CD4-positive, alpha-beta T cell treated with Interleukin-10 for 1 hour (primary cell): ENCODE measurements at places on chromosomes 12 and 14.

DNA sequence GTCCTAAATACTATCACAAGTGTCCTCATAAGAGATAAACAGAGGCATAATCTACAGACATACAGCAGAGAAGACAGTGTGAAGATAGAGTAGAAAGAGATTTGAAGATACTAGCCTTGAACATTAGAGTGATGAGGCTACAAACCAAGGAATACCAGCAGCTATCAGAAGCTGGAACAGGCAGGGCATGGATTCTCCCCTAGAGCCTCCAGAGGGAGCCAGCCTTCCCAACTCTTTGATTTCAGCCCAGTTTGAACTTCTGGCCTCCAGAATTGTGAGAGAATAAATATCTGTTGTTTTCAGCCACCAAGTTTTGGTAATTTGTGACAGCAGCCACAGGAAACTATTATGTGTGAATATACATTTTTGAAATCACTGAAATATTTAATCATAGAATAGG, 47.2 kb downstream of the CCDC91 start:
- DNase-seq, result no peak

DNA sequence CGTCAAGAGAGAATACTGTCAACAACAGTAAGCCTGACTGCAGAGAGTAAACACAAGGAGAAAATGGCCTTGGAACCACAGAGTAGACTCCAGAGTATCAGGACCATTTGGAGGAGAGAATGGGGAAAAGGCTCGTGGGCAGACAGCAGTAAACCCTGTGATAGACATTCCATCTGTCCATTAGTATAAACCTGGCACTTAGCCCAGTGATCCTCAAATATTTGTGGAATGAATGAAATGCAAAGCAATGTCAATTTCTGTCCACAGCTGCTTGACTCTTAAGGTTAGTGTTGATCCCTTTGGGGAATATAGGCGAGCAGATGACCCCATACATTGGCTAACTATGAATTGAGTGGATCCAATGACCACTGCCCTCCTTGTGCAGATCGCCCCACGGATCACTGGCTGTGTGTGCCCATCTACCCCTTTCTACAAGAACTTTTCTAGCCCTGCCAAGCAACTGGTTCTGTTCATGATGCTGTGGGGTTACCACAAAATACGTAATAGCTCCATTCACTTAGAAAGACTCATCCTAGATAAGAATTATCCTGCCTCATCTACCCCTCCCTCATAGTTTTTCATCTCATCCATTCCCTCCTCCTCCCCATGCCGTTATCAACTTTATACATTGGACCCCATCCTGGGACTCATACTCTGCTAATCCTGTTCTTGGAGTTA, 846.8 kb downstream of the NRXN3 start:
- DNase-seq, result no peak

- DNase-seq, result no peak
Measured at GRCh38 chr12:48037267-48037915, 33.1 kb upstream of the COL2A1 start.

DNA sequence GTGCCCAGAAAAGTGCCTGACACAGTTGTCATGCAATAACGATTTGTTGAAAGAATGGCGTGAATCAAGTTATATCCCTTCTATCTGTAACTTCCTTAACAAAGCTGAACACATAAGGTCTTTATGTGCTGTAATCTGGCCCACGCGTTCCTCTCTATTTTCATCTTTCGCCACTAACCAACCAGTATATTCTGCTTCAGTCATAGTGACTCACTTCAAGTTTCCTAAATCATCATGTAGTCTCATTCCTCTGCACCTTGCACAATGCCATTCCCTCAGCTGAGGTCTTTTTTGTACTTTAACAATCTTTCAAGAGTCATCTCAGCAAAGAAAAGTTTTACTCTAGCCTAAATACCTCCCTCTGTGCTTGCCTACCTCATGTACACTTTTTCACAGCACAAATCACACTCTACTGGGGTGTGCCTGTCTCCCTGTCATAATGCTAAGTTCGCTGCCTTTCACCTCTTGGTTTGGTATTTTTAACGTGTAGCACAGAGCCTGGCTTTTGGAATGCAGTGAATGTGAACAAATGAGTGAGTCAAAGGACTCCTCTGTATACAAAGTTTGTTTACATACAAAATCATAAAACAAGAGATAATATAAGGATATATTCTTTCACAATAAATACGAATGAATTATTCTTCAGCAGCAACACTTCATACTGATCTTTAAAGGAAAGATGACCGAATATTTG, 2.9 kb upstream of the CMAS start:
- no peak for DNase-seq

GRCh38 chr12:93962336-93962735, 186.0 kb upstream of the PLXNC1 start:
- no peak for DNase-seq

- no peak for DNase-seq
Measured at GRCh38 chr14:25056688-25057078, 6.7 kb upstream of the STXBP6 start.

- DNase-seq, result no peak
Measured at GRCh38 chr14:31090883-31091764, 64.9 kb upstream of the STRN3 start.

- DNase-seq, result no peak
Measured at GRCh38 chr12:93197067-93197593, 180.6 kb upstream of the NUDT4 start.

DNA sequence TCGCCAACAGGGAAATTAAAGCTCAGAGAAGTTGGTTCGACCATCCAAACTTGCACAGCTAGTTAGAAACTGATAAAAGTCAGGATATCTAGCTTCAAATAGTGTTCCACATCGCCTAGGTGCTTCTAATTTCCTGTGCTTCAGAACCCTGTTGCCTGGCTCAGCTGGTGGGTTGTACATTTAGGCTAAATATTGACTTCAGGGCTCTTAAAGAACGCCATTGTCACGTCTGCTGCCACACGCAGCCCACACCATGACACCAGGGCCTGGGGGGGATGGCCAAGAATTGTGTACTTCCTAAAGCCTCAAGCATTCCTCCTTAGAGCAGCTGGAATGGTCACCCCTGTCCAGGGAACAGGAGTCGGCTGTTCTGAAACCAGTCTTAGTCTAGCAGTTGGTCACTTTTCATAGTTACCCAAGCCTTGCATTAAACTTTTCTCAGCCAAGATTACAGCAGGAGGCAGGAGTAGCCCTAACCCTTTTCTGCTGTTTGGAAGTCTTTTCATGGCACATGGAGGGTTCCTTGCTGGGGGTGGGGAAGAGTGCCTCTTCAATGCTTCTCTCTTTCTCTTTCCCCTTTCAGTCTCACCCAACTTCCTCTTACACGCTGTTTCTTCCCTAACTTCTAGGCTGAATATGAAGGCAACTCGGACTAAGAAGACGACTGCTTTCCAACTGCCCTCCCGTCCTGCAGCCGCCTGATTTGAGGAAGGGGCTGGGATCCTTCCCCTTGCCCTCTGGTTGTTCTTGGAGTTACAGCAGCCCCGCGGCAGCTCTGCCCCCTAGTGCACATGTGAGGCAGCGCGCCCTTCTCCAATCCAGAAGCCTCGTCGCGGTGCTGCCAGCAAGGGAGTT, 17.1 kb downstream of the FOS start:
- peak; percentile 86 for DNase-seq

DNA sequence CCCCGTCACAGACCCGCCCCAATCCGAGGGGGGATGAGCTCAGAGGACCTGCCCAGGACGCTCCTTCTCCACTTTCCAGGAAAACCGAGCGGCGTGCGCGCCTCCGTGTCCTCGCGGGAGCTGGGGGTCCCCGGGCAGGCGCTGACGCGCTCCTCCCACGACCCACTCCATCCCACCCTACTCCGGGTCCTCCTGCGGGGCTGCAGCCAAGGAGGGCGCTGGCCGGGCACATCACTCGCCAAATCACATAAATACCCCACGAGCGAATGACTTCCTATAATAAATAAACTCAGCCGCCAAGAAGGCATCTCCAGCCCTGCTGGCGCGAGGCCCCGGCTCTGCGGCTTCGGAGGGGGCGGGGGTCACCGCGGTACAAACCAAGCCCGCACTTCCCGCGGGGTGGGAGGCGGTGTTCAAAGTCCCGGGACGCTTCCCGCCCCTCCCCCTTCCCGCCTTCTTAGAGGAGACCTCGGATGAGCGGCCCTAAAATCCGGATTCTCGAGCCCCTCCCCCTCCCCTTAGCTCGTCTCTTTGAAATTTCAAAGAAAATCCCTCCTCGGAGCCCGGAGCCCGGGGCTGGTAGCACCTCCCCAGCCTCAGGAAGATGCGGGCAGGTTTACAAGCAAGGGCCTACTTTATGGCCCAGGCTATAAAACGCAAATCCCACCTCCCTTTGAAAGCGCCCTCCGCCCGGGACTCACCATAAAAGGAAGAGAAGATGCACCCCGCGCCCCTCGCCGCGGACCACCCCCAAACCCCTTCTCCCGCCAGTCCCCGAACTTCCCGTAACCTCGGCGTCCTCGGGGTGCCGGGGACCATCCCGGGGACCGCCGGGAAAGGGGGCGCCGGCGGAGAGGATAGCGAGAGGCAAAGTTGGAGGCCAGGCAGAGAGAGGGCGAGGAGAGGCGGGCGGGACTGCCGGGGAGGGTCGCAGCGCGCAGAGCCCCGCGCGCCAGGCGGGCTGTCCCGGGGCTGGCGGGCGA, 712 bp upstream of the FZD10 start:
- no peak for DNase-seq

DNA sequence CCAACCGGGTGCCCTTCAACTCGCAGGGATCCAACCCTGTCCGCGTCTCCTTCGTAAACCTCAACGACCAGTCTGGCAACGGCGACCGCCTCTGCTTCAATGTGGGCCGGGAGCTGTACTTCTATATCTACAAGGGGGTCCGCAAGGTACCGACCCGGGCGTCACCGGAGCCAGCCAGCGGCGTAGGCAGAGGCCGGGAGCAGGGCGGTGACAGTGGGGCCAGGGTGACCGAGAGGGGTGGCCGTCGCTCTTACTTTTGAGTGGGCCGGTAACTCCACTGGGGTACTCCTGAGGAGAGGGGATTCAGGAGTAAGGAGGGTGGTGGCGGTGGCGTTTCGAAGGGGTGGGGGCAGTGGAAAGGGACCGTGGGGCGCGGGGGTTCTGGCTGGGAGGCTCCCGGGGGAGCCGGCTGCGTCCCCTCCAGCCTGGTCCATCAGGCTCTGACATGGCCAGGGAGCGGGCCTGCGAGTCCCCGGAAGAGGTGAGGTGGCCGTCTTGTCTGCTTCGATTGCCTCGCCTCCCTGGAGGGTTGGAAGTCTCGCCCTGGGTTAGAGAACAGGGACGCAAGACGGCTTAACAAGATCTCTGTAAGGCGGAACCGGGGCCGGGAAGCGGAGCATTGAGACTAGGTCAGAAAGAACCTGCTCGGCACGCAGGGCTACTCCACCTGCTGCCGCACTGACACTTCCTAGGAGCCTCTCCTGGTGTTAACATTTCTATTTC, 491 bp downstream of the WDR20 start:
- DNase-seq, result peak; percentile 28

GRCh38 chr12:108731866-108732461, 646 bp upstream of the CORO1C start:
- peak; percentile 97 for DNase-seq

- no peak for DNase-seq
Measured at GRCh38 chr12:132940071-132940719, 15.9 kb downstream of the ZNF605 start.

DNA sequence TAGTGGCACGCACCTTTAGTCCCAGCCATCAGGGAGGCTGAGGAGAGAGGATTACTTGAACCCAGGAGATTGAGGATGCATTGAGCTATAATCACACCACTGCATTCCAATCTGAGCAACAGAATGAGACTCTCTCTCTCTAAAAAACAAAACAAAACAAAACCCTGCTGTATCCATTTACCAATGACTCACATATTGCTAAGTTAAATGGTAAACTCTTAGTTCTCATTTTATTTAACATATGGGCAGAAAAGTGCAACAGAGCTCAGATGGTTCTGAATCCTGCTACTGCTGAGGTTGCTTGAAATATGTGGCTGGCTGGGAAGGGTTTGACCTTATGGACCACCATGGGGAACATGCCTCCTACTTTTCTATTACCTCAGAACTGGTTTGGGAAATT, 33.7 kb upstream of the CCNT1 start:
- DNase-seq, result no peak

DNA sequence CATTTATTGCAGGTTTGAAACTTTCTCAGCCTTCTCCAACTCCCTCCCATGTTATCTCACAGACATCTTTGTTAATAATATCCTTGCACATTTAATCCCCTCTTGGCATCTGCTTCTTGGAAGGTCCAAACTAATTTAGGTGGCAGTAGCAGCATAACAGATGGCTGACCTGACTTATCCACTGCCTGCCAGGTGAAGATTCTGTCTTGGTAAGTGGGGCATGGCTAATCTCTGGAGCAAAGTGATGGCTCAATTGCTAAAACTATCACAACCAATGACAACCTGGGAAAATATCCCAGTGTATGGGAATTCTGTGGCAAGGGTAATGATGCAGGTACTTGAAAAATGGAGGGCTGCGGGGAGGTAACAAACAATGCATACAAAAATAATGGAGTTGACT, 58.2 kb upstream of the ALG10B start:
- DNase-seq, result no peak

DNA sequence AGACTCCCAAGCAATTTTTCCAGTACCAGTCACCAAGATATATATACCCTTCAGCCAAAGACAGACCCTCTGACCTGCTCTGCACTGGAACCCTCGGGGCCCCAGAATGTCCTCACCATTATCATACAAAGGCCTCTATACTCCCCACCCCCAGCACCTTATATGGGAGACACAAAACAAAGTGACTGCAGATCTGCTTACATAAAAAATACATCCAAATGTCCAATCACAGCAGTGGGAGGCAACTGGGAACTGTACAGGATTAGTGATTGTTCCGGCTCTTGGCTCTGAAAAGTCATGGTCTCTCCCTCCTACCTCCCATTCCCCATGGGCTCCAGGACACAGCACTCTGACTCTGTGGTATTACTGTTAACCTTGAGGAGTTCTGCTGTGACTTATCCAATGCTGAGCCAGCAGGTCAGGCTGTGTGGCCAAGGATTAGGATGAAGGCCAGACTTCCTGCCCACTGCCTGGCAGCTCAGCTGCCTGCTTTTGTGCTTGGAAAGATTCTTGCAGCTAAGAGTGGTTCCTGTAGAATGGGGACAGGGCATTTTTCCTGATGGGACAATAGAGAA, 13.7 kb downstream of the OXA1L start:
- DNase-seq, result no peak

GRCh38 chr14:75022655-75023054, 19.9 kb downstream of the EIF2B2 start:
- peak; percentile 11 for DNase-seq

GRCh38 chr12:24901576-24902461, 47.1 kb downstream of the BCAT1 start:
- DNase-seq, result no peak

GRCh38 chr12:82593143-82593542, 93.6 kb upstream of the TMTC2 start:
- no peak for DNase-seq

GRCh38 chr12:48695859-48696258, 13.8 kb upstream of the KANSL2 start:
- DNase-seq, result no peak

DNA sequence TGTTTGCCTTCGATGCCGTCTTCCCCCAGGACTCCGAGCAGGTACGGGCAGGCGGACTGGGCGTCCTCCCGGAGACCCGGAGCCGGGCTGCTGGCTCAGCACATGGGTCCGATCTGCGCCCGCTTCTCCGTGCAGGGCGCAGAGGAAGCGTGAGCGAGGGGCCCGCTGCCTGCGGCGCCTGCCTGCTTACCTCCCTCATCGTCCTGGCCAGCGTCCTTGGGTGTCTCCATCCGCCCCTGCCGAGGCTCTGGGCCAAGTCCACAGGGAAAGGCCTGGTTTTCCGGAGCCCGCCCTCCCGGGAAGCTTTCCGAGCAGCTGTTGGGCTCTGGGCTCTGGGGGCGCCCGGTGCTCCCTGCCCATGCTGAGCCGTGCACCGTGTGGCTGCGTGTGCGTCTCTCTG, 33.5 kb downstream of the KIF26A start:
- DNase-seq, result no peak
